ENCODE measurements at places on chromosomes 12 and 14. TPM values are rescaled to one million over a fixed set of nuclear protein-coding genes. Genes with fewer than 3 reads are reported as not detected.
A peak's percentile ranks its signal among the peaks of the same experiment; 100 is the strongest.

DNA sequence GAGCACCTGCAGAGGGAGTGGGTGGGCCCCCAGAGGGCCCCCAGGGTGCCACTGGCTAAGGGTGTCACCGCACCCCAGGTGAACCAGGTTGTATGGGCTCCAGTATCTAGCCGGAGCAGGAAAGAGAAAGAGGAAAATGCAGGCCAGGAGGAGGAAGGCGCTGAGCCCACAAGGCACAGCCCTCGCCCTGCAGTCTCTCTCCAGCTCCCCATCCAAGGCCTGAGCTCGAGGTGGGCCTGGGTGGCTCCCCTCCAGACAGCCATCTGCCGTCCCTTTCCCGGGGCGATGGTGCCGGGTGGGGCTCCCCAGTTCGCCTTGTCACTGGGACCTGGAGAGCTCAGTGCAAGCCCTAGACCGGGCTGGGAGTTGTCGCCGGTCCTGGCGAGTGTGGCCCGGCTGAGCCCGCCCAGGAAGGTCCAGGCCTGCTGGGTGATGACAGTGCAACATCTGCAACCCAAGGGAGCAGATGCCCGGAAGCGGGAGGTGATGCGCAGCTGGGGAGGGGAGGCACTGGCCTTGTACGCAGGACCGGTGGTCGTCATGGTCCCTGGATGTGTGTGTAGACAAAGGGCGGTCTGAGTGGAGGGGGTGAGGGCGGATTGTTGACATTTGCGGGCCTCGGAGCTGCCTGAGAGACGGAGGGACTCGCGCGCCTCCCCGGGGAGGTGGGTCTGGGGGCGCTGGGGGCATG, 716 bp downstream of the TMEM179 start:
- DNase-seq = no peak

DNA sequence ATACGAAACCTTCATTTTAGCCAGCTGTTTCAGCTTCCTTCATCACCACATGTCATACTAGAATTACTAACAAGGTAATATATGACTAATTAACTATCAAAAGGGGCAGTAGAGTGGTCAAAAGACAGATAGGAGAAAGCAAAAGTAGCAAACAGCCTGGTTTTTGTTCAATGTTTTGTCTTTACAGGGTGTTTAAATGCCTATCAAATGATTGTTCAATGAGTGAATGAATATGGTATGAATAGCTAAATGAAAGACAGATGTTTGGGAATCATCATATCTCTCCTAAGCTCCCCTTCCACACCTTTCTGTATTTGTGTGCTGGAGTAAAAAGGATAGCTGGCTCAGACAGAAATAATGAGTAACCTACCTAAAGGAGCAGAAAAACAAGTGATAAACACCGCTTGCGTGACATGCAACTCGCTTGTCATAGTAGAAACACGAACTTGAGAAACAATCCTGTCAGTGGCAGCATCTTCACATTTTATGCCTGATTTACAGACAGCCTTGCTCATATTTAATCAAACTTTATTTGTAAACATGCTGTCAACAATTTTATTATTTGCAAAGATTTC, 34.2 kb downstream of the ABCC9 start:
- DNase-seq = no peak

DNA sequence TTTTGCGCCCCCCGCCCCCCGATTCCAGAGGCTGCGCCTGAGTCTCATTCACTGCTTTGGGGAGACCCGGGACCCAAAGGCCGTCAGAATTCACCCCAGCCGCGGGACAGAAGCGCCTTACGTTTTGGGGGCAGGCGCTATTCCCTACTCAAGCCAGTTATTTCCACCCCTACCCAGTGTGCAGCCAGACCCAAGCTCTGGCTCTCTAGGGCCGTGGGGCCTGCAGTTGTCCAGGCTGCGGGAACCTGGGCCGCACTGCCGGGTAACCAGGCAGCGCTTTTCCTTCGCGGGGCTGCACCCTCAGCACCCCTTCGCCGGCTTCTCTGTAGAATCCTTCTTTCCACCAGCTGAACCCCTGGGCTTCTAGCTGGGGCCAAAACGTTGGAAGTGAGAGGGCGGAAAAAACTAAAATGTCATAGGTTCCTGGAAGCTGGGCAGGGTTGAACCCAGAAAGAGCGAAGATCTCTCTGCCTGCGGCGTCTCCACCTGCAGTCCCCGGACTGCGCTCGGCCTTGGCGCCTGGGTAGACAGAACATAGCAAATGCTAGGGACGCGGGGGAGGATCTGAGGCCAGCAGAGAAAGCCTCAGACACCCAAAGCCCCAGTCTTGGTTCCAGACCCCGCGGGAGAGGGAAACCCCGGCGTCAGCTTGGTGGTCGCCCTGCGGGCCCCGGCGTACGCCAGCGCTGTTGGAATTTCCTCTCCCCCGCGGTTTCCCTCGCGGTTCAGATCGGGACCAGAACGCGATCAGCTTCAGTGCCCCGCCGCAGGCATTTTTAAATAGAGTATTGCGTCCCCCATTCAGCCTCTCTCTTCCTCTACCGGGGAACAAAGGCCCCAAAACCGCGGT, 18.3 kb downstream of the TBX3 start:
- DNase-seq = no peak

DNA sequence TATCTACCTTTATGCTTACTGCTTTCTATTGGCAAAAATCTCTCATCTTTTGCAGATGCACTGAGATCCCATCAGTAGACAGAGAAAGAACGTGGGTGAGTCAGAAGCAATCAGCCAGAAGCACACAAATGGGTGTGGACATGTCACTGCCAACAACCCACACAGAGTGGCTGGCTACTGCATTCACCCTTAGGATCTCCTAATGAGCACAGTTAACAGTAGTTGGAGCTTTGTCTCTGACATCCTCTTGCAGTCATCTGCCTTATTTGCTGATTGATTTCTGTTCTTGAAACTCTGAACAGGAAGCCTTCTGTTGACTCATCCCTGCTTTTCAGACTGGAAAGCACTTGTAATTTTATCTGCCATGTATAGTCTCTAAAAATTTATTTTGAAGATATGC, 117.2 kb downstream of the RGS6 start:
- no peak for DNase-seq

DNA sequence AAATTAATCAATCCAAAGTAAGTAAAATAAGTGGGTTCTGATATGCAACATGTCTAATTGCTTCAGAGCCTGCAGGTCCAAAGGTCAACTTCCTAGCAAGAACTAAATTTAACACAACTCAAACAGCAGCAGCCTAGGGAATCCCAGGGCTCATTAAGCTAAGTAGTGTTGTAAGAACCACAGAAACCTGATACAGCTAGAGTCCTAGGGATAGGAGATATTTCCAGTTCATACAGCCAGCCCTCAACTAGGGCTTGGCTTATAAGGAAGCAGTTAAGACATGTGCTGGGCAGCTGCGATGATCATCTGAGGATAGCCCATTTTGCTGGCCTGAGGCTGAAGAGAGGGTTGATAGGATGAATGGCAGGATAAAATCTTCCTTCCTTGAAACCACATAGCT, at the start of gene OR4Q3:
Gene OR4Q3, plus strand, starts transcription at position 316 of the 400 bp plus-strand sequence.
- DNase-seq = no peak

- no peak for DNase-seq
These were observed 12.0 kb downstream of the SOAT2 start for GRCh38 chr12:53115112-53115890.

- DNase-seq = peak; percentile 67
These were observed 25.4 kb upstream of the PPM1H start for GRCh38 chr12:62960324-62960723.

GRCh38 chr14:56528927-56529326, 50.7 kb upstream of the TMEM260 start:
- DNase-seq = no peak

GRCh38 chr14:59511916-59512575, 27.7 kb downstream of the JKAMP start:
- peak; percentile 34 for DNase-seq

GRCh38 chr12:93116632-93117031, 187.5 kb upstream of the EEA1 start:
- no peak for DNase-seq

GRCh38 chr12:66776974-66777373, 98.1 kb upstream of the GRIP1 start:
- DNase-seq = no peak

DNA sequence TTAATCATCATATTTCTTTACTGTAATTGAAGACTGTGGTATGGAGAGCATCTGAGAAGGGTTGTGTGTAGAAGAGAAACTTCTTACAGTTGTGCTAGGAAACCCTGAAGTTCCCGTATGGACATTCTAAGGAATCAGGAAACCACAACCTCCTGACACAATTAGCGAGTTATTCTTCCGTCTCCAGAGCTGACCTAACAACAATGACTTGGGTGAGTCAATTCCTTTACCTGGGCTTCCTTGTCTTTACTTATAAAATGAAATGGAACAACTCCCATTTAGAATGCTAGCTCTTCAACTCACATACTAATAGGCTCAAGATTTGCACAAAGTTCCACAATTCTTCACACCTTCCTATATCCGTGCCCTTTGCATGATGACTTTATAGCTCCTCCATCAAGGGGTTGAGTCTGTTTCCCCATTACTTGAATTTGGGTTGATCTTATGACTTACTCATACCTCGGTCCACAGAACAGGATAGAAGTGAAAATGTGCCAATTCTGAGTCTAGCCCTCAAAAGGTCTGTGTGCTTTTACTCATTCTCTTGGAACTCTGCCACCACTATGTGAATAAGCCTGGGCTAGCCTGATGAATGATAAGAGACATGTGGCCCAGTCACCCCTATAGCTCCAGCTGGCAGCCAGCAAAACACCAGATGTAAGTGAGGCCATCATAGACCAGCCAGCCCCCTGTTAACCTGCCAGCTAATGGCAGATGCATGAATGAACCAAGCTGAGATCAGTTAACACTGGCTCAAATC, 459.4 kb downstream of the ETNK1 start:
- DNase-seq = no peak

DNA sequence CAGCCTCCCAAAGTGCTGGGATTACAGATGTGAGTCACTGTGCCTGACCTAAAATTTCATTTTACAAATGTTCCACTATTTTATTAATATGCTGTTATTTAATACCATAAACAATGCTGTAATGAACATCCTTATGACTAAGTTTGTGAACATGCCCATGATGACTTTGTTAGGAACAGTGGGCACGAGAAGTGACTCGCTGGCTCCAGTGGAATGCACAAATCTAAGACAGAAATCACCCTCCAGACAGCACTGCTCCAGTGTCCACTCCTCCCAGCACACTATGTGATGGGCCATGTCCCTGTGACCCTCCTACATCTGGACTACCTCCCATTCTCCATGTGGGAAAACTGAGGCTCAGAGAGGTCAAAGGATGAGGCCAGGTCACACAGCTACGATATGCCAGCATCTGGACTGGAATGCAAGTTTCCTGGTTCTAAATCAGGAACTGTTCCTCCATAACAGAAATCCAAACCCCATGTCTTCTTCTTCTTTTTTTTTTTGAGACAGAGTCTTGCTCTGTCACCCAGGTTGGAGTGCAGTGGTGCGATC, 57.9 kb downstream of the GPR68 start:
- DNase-seq = no peak

- no peak for DNase-seq
These were observed 31.4 kb downstream of the TMEM233 start for GRCh38 chr12:119624966-119625365.

- peak; percentile 29 for DNase-seq
These were observed 35.4 kb downstream of the SPTLC2 start for GRCh38 chr14:77580964-77581505.

DNA sequence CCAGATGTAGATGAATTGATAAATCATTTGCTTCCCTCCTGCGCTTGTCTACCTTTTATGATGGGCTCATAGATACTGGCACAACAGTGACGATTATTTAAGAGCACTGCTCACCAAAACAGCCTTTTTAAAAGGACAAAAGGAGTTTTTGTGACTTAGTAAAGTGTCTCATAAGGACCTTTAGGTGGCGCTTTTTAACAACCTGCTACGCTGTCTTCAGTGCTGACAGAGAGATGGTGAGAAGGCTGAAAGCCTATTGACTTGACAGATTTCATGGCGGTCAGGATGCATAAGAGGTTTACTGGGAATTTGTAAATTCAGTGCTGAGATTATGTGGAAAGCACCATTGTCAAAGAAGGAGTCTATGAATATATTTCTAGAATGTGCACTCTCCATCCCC, 87.6 kb downstream of the SLC15A5 start:
- peak; percentile 38 for DNase-seq

GRCh38 chr12:54444206-54444605, 25.1 kb upstream of the ITGA5 start:
- no peak for DNase-seq

DNA sequence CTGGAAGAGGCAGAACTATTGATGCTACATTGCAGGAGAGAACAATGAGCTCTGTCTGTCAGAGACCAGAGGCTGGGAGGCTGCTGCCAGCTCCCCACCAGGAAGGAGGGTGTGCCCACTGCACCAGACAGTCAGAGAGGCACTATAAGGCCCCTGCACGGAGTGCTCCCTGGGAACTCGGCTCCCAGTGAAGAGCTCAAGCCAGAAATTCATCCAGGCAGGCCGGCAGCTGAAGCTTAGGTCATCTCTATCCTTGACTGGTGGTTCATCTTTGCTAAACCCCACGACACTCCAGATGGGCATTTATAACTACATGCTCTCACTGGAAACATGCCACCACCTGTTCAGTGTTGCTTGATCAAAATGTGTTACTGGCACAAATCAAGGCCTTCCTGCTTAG, 65.1 kb upstream of the GPATCH2L start:
- no peak for DNase-seq

GRCh38 chr14:59768855-59769375, 101.7 kb downstream of the RTN1 start:
- DNase-seq = no peak

GRCh38 chr12:65387396-65387795, 108.9 kb downstream of the MSRB3 start:
- no peak for DNase-seq

- no peak for DNase-seq
These were observed 349.6 kb downstream of the CCDC91 start for GRCh38 chr12:28539691-28540323.

GRCh38 chr12:122837306-122838265, 2.3 kb downstream of the HIP1R start:
- no peak for DNase-seq

Gene OTUB2
- 4.4 TPM for total RNA-seq

Gene C1QL4
- total RNA-seq = 3.5 TPM

Gene RIMBP2
- total RNA-seq = not detected

Gene TRAF3
- 33.6 TPM for total RNA-seq

Gene KSR2
- not detected for total RNA-seq

Gene PTCSC3
- total RNA-seq = not detected

Gene SLC6A15
- 101 TPM for total RNA-seq

Gene PRICKLE1
- total RNA-seq = 4.4 TPM

Gene PTGER2
- not detected for total RNA-seq

Gene SYCP3
- total RNA-seq = 0.29 TPM

Gene BCL2L14
- not detected for total RNA-seq

All from SK-MEL-5 (cell line).